ENCODE measurements at places on chromosomes 6 and 20. TPM values are rescaled to one million over a fixed set of nuclear protein-coding genes. Genes with fewer than 3 reads are reported as not detected.

The MYMX gene
- total RNA-seq: not detected

The OR12D3 gene
- not detected for total RNA-seq

The TCF15 gene
- total RNA-seq: not detected

The PHF3 gene
- 25.3 TPM for total RNA-seq

The ARMC2 gene
- 0.96 TPM for total RNA-seq

The IPCEF1 gene
- total RNA-seq: not detected

The FBXO30 gene
- total RNA-seq: 6.2 TPM

The SLC25A27 gene
- 0.32 TPM for total RNA-seq

The RHAG gene
- not detected for total RNA-seq

The SMIM13 gene
- total RNA-seq: 27.3 TPM

The NOL7 gene
- 222 TPM for total RNA-seq

The TSPO2 gene
- total RNA-seq: not detected

The BTN1A1 gene
- total RNA-seq: not detected

The CCDC170 gene
- not detected for total RNA-seq

The SMLR1 gene
- total RNA-seq: not detected

The CNKSR3 gene
- total RNA-seq: 29.2 TPM

The CLVS2 gene
- total RNA-seq: not detected

The GINS1 gene
- total RNA-seq: 12.7 TPM

The AP5S1 gene
- 24.6 TPM for total RNA-seq

The GNMT gene
- total RNA-seq: not detected

The WFDC10B gene
- not detected for total RNA-seq

The RRBP1 gene
- total RNA-seq: 83.3 TPM

The MOG gene
- not detected for total RNA-seq

The PRL gene
- total RNA-seq: not detected

The KCNQ5 gene
- total RNA-seq: 7.8 TPM

The ATP9A gene
- total RNA-seq: 11.1 TPM

The ARFGEF3 gene
- total RNA-seq: 5.1 TPM

The TAGAP gene
- total RNA-seq: not detected

The CD24 gene
- total RNA-seq: 1.7 TPM

The ARMH2 gene
- not detected for total RNA-seq

The RIMS1 gene
- total RNA-seq: 17.4 TPM

The PTGIS gene
- 6.2 TPM for total RNA-seq
